K562 (cell line): ENCODE measurements at places on chromosomes 4 and X. TPM values are rescaled to one million over a fixed set of nuclear protein-coding genes. Genes with fewer than 3 reads are reported as not detected.

DNA sequence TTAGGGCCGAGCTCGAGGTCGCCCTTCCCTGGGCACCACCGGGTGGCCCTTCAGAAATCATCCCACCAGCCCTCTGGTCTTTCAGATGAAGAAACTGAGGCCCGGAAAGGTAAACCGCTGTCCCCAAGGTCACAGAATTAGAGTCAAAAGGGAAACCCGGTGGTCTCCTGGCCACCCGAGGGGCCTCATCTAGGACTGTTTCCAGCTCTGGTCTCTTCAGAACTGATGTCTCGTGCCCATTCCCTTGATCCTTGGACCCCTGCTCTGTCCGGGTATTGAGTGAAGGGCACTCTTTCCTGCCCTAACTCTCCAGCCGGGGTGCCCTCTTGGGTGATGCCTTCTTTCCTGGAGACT, 841 bp downstream of the HTRA3 start:
- no peak for DNase-seq

Gene GPRASP2
- total RNA-seq, result 1.7 and 2.2 TPM in 2 replicates

GRCh38 chr4:7239844-7240243, 47.5 kb downstream of the SORCS2 start:
- no peak for DNase-seq

Gene AFP
- 2.8 and 2.9 TPM in 2 replicates for total RNA-seq

GRCh38 chr4:167308876-167309275, 74.6 kb upstream of the SPOCK3 start:
- no peak for DNase-seq

Gene ADRA2C
- 0.33 and 0.54 TPM in 2 replicates for total RNA-seq
